Activated CD8-positive, alpha-beta T cell treated with anti-CD3 and anti-CD28 coated beads for 36 hours (primary cell): ENCODE measurements at places on chromosomes 3 and 15.

DNA sequence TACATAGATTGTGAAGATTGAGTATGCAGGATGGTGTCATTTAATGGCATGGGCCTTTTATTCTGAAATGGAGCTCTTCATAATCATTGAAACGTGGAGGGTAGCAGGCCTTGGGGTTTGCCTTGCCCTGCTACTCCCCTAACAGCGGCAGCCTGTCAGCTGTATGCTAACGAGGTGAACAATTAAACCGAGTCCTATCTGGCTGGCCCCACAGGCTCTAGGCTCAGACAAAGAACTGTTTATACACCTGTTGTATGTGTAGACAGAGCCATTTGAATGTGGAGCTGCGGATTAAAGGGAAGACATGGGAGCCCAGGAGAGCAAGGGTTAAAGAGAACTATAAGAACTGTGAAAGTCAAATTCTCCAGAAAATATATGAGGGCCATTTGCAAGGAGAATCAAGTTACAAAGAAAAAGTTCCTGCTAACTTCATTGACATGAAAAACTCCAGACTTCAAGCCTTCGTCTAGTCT lies 116.7 kb upstream of the CGNL1 start:
- no peak for DNase-seq
- peaks cover 11% of the 10 kb centered on the region for H3K36me3 ChIP-seq
- no peaks in the 10 kb centered on the region for H3K27me3 ChIP-seq
- no peaks in the 10 kb centered on the region for H3K4me1 ChIP-seq
- H3K4me3 ChIP-seq = no peak overlapping the region
- no peak overlapping the region for H3K27ac ChIP-seq

- H3K36me3 ChIP-seq = peaks cover 2% of the 10 kb centered on the region
- H3K27ac ChIP-seq = no peak overlapping the region
- H3K27me3 ChIP-seq = peaks cover 51% of the 10 kb centered on the region
- no peak overlapping the region for H3K4me3 ChIP-seq
- peaks cover 5% of the 10 kb centered on the region for H3K4me1 ChIP-seq
Measured at GRCh38 chr3:9552252-9552999, 1.2 kb downstream of the LHFPL4 start.

GRCh38 chr3:72906154-72906553 lies 18.3 kb downstream of the GXYLT2 start:
- no peaks in the 10 kb centered on the region for H3K36me3 ChIP-seq
- H3K4me3 ChIP-seq = no peak overlapping the region
- H3K4me1 ChIP-seq = no peaks in the 10 kb centered on the region
- H3K27ac ChIP-seq = no peak overlapping the region
- no peak for DNase-seq

- peaks cover 43% of the 10 kb centered on the region for H3K4me1 ChIP-seq
- no peak overlapping the region for H3K27ac ChIP-seq
- peaks cover 16% of the 10 kb centered on the region for H3K27me3 ChIP-seq
- H3K36me3 ChIP-seq = peaks cover 3% of the 10 kb centered on the region
Measured at GRCh38 chr3:125143538-125143937, 69.0 kb downstream of the SLC12A8 start.

- no peak overlapping the region for H3K4me3 ChIP-seq
- H3K36me3 ChIP-seq = no peaks in the 10 kb centered on the region
- DNase-seq = no peak
- peaks cover 4% of the 10 kb centered on the region for H3K4me1 ChIP-seq
- H3K27me3 ChIP-seq = peaks cover 9% of the 10 kb centered on the region
- no peak overlapping the region for H3K27ac ChIP-seq
Measured at GRCh38 chr15:57677204-57677603, 29.3 kb upstream of the POLR2M start.

DNA sequence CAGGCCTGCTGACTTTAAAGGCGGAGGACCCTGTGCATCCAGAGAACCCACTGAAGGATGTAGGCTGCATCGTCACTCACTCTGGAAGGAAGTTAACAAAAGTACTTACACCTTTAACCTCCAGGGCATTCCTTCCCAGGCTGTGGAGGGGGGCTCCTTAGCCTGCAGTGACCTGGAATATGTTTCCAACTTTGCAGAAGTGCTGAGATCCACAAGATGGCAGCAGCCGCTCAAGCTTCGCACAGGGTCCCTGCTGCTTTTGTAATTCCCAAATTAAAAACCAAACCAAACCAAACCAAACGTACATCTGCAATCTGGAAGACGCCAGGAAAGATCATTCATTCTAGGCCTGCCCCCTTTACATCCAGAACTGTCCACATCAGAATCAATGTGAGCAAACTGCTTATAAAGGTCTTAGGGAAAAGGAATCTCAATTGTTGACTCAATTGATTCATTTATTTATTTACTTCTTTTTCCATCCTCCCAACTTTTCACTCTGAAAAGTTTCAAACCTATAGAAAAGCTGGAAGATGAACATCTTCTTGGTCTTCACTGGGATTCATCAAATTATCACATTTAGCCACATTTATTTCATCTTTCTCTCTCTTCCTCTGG lies 70.5 kb upstream of the KLHL25 start:
- H3K36me3 ChIP-seq = no peaks in the 10 kb centered on the region
- H3K4me3 ChIP-seq = no peak overlapping the region
- no peak overlapping the region for H3K27ac ChIP-seq

DNA sequence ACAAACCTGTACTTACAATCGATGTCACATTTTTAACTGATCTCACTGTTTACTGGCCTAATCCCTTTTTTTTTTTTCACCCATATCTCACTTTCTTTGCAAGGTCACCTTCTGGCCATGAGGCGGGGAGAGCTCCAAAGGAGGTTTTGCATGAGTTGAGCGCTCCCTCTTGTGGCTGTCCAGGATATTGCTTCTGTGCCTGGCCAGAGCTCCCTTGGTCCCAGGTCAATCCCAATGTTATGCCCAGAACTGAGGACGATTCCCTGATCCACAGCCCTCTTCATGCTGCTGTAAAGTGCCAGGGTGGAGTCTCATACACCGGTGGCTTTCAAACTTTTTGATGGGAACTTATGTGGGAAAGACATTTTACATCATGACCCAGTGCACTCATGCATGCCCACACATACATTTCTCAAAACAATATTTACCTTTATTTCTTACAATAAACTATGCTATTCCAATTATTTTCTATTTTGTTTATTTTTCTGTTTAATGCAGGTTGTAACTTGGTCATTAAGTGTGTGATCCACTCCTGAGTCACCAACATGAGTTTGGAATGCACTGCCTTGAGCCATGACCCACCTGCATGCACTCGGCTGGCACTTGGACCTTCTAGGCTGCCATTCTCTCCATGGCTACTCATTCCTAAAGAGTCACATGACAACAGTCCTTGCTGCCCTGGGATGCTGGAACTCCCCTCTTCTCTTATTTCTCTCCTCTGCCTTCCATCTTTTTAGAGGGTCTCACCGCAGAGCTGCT lies 9.6 kb upstream of the SST start:
- peaks cover 30% of the 10 kb centered on the region for H3K27me3 ChIP-seq
- H3K27ac ChIP-seq = no peak overlapping the region
- no peaks in the 10 kb centered on the region for H3K36me3 ChIP-seq
- H3K4me3 ChIP-seq = no peak overlapping the region

GRCh38 chr3:58119186-58119585 lies 91.6 kb downstream of the DNASE1L3 start:
- peaks cover 26% of the 10 kb centered on the region for H3K4me1 ChIP-seq
- H3K27me3 ChIP-seq = no peaks in the 10 kb centered on the region
- H3K36me3 ChIP-seq = peaks cover 12% of the 10 kb centered on the region

DNA sequence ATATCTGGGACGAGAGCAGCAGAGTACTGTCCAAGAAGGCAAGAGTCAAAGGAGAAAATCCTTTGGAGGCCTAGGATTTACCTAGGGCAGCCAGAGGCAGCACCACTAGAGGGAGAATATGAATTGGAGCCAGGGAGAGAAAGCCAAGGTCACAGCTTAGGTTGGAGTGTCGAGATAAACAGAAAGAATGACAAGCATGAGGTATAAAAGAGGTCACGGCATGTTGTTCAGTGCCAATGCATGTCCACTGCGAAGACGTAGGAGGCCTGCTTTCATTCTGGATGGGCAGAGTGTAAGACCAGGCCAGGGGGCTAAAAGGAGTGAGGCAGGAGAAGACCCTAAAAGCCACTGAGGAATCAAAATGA lies 47.2 kb downstream of the THBS1 start:
- H3K4me1 ChIP-seq = peaks cover 79% of the 10 kb centered on the region
- peak overlapping the region; percentile 11 for H3K27ac ChIP-seq
- H3K4me3 ChIP-seq = no peak overlapping the region
- no peaks in the 10 kb centered on the region for H3K27me3 ChIP-seq
- peaks cover 4% of the 10 kb centered on the region for H3K36me3 ChIP-seq

DNA sequence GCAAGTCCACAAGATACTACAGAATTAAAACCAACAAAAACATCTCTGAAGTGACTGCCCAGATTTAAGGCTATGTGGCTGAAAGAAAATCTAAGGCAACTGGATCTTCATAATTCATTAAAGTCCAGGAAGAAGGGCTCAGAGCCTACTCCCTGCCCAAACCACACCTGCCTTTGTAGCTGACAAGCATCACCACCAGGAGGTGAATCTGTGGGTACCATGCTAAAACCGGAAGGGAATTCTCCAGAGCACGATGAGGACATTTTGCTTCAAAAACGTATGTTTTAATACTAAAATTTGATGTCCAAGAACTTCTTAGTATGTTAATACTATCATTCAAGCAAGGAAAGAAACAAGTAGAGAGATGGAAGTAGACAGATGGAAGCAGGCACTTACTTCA lies 495.9 kb upstream of the NECTIN3 start:
- no peak overlapping the region for H3K4me3 ChIP-seq
- peaks cover 3% of the 10 kb centered on the region for H3K4me1 ChIP-seq
- no peak overlapping the region for H3K27ac ChIP-seq
- no peaks in the 10 kb centered on the region for H3K27me3 ChIP-seq

DNA sequence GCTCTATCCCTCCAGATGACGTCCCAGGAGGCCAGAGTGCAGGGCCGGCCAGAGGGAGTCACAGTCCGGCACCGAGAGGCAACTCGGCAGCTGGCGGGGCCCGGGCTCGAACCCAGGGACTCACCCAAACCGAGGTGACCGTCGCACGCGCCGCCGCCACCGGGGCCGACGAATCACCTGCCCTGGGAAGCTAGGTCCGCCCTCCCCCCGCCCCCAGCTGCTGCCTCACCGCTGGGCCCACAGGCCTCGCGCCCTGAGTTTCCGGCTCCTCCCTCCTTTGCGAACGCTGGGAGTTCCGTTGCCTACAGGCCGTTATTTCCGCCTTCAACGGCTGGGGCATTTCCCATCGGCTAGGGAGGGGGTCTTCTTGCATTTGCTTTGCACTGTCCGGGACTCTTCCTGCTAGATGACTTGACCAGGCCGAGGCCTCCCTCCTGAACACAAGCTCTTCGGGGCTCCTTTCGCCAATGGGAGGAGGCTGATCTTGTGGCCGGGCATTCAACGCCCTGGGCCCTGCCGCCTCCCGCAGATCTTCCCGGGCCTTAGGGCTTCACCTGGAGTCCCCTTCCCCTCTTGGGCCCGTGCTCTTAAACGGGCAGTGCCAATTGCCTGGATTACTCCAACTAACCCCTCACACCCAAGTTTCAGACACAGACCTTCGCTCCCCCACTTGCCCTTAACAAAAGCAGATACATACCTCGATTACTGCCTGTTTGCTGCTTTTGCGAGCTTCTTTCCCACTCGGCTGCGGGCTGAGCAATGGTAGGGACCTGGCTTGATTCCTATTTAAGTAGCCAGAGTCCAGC lies at the start of gene SNUPN:
TSS of gene SNUPN (minus strand) at position 184 of the 806 bp plus-strand sequence. CDS start 4,674 bp downstream, outside the sequence.
- H3K36me3 ChIP-seq = peaks cover 12% of the 10 kb centered on the region
- H3K4me3 ChIP-seq = peak within 1 kb of the TSS; percentile 94
- peak within 1 kb of the TSS; percentile 98 for H3K27ac ChIP-seq
- H3K4me1 ChIP-seq = peaks cover 36% of the 10 kb centered on the region
- H3K27me3 ChIP-seq = no peaks in the 10 kb centered on the region
- DNase-seq = peak; percentile 97

DNA sequence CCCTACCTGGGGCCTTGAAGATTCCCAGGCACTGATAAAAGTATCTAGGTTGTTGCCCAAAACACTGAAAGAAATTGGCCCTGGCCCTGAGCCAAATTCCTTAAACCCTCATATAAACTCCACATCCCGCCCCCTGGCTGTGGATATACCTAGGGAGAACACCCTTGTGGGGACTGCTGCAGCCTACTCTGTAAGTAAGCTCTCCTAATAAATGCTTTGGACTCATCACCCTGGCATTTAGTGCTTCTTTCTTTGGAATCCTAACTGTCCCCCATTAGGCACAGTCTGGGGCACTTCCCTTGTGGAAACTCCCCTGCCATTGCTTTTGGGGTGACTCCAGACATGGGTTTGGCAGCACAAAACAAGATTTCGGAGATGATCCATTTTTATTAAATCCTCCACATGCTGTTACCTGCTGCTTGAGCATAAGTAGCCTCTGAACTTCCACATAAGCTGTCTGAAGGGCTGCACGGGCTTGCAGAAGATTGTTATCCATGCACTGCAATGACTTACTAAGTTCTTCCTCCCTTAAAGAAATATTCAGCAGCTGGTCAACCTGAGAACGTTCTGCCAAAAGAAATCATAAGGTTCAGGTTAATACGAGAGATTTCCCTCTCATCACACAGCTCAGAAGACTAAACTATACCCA lies 46.4 kb downstream of the ZNF106 start:
- H3K4me1 ChIP-seq = no peaks in the 10 kb centered on the region
- H3K4me3 ChIP-seq = no peak overlapping the region
- DNase-seq = no peak

GRCh38 chr15:32763295-32763694 lies 45.5 kb downstream of the GREM1 start:
- no peaks in the 10 kb centered on the region for H3K4me1 ChIP-seq
- H3K36me3 ChIP-seq = no peaks in the 10 kb centered on the region
- no peak overlapping the region for H3K4me3 ChIP-seq
- peaks cover 23% of the 10 kb centered on the region for H3K27me3 ChIP-seq
- no peak for DNase-seq

DNA sequence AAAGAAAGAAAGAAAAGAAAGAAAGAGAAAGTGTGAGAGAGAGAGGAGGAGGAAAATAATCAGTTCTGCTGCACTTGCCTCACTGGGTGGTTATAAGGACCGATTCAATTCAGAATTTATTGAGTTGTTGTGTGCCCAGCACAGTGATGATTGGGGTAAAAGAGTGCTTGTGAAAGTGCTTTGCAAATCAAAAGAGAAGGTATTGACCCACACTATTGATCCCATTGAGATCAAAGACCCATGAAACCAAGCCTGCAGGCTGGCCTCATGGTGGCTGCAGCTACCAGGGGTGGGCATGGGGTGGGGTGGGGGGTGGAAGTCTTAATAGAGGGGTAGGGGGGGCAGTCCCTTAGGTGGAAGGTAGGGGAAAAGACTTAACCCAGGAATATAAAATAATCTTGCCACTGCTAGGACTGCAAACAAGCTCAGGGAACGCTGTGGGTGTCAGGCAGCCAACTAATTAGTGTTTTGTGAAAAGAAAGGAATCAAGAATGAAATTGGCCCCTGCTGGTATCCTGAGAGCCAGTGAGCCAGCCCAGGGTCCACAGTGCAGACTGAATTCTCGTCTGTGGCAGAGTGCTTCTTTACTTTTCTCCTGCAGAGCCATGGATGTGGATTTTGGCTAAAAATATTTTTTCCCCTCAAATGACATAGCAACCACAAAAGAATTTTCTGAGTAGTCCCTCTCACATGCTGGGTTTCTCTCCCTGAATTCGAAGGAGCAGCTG lies 34.2 kb downstream of the CLEC3B start:
- H3K4me1 ChIP-seq = peaks cover 18% of the 10 kb centered on the region
- H3K27ac ChIP-seq = no peak overlapping the region
- no peak for DNase-seq
- no peak overlapping the region for H3K4me3 ChIP-seq
- peaks cover 7% of the 10 kb centered on the region for H3K27me3 ChIP-seq
- no peaks in the 10 kb centered on the region for H3K36me3 ChIP-seq
